ENCODE measurements at places on chromosomes 12 and 14.

- no peak for DNase-seq
Observed at GRCh38 chr14:57659052-57659451, 165.4 kb upstream of the CCDC198 start.

GRCh38 chr12:12436831-12437345 is 80.0 kb downstream of the BORCS5 start:
- DNase-seq = no peak

- no peak for DNase-seq
Observed at GRCh38 chr12:33628087-33628486, 188.5 kb upstream of the SYT10 start.

DNA sequence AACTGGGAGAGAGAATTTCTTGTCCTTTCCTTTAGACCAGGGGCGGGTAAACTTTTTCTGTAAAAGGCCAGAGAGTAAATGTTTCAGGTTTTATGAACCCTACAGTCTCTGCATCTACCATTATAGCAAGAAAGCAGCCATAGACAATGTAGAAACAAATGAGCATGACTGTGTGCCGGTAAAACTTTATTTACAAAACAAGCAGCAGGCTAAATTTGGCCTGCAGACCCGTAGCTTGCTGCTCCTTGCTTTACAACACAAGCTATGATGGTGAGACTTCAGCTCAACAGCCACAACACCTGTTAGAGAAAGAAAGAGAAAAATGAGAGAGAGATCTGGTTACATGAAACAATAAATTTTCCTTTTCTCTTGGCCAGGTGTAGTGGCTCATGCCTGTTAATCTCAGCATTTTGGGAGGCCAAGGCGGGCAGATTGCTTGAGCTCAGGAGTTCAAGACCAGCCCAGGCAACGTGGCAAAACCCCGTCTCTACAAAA is 4.2 kb upstream of the CDC42BPB start:
- no peak for DNase-seq
